Stimulated activated CD4-positive, alpha-beta T cell treated with anti-CD3 and anti-CD28 coated beads, Interleukin-2, amount 100 ng/mL, for 24 hours (primary cell): ENCODE measurements at places on chromosomes 7 and 10.

- DNase-seq, result no peak
These were observed 50.2 kb downstream of the PTPN12 start for GRCh38 chr7:77587272-77587671.

GRCh38 chr10:79242620-79243152 lies 104.6 kb upstream of the PPIF start:
- peak; percentile 72 for DNase-seq

GRCh38 chr10:58755677-58756076 lies 243.0 kb downstream of the BICC1 start:
- no peak for DNase-seq

DNA sequence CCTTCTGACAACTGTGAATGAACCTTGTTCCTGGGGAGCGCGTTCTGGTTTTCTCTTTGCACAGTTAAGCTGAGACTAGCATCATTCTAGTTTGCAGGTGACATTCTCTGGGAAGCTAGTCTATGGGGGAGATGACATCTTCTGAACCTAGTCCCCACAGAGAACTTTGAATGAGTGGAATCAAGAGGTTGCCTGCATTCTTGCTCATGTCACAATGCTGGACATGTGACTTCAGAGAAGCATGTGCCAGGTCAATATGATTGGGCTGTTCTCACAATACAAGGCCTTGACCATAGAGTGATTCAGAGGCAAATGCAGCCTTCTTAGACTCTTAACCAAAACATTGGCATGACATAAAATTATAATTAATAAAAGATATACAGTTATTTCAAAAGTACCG lies 22.1 kb downstream of the KLLN start:
- DNase-seq, result no peak
